Stimulated activated naive CD8-positive, alpha-beta T cell treated with anti-CD3 and anti-CD28 coated beads, Interleukin-15, Interleukin-2, amounts not matched to agents 100 U/mL and 50 U/mL, for 24 hours (primary cell): ENCODE measurements at places on chromosomes 12 and 14.

- DNase-seq, result no peak
These were observed 9.4 kb upstream of the WNT5B start for GRCh38 chr12:1619587-1619986.

DNA sequence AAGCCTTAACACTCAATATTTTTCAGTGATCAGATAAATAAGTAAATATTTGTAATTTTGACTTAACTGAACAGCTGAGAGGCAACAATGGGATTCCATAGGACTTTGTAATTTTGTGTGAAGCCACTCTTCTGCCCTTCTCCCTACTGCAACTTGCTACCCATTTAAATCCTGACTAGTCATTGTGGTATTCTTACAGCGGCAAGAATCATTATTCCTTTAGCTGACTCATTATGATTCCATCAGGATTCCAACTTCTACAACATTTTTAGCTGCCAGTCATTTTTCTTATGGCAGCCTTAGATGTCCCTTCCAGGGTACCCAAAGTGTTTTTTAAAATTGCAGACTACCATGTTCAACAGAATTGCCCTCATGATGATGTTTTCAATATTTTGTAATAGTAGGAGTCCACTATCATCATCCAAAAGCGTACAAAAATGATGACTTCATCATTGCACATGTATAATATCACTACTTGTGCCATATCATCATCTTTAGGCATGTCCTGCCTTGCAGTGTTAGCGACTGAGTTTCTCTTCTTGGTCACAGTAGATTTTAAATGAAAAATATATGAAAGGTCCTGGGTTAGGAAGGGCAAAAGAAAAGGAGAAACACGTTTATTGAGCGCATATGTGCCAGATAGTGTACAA, 5.1 kb upstream of the MAGOHB start:
- DNase-seq, result no peak

DNA sequence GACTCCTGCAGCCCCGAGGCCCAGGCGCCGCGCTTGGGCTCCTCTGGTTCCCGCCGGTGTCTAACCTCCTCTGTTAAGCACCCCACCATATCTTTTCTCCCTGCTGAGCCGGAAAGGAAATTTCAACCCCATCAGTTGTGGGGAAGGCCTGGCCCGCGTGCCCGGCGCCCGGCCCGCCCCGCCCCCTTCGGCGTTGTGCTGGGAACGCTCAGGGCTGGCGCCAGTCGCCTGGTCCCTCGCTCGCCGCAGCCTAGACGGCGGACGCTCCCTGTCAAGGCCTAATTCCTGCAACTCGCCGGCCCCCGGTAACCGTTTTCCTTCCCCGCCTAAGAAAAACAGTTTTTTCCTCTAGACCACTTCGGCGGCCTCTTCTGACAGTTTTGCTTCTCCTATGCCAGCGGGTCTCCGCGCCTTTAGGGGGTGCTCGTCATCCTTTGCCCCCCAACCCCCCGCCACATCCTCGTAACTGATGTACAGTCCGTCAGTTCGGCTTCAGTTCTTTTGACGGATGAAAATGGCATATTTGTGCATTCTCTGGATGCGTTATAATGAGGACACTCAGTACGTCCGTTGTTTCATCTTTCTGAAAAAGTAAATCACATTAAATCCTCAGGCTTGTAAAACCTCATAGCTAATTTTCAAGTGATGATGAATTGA, 506 bp upstream of the NAP1L1 start:
- DNase-seq, result no peak

GRCh38 chr12:66963901-66964300, 285.0 kb upstream of the GRIP1 start:
- no peak for DNase-seq

GRCh38 chr14:63662776-63663175, 21.1 kb upstream of the WDR89 start:
- no peak for DNase-seq

GRCh38 chr12:129902371-129903091, 1.3 kb downstream of the TMEM132D start:
- no peak for DNase-seq

GRCh38 chr12:132006056-132006680, 56.4 kb downstream of the EP400 start:
- no peak for DNase-seq

DNA sequence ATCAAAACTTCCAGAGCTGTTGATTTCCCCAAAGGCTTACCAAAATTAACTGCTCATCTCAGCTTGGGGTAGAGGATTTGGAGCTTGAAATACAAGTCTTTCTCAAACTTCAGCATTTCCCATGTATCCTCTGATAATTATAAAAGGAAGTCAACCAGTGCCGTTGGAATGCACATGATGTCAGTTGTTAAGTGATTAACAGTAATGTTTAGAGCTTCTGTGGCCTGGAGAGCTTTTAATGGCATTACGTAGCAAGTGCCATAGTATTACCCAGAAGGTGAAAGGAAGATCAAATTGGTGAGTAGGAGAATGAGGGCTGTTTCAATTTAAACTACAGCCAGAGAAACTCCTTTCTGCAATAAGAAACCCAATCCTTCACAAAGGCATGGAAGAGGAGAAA, 62.5 kb upstream of the PTPRR start:
- no peak for DNase-seq

DNA sequence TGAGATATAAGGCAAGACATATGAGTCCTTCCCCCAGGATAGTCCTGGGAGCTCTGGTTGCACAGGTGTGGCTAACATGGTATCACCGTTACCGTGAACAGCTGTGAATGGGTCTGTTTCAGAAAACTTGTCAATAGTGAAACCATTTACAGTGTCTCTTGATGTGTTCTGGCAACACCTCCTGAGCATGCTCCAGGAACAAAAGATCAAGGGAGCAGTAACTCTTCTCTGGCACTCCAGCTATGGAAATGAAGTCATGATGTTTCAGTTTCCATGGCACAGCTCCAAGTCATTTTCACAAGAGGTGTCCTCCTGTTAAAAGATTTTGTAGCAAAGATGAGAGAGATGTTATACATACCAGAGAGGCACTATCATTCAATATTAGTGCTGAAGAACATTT, 253.7 kb downstream of the SNAPC1 start:
- DNase-seq, result no peak

DNA sequence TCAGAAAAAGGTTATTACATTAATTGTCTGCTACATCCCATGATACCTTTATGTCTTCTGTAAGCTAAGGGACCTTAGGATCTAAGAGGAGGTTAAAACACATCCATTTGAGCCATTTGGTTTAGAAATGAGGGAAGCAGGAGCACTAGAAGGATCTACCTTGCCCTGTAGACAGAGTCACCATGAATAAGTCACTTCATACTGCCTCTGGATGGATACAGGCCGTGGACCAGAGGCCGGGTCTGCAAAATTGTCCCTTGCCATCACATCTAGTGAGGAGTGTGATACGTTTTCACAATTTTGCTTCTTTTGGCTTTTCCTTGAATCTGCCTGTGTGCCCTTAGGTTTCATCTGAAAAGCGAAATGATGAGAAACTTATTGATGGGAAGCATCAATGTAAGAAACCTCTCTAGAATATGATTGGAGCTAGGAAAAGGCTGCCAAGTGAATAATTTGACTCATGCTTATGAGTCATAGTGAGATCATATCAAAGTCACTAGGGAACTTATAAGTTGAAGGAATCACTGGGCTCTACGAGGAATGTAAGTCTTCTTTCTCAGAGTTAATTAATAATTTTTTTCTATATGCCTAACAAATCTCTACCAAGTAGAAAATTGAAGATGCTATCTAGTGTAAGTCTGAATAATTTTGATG, 10.8 kb downstream of the GLRX5 start:
- DNase-seq, result no peak

- no peak for DNase-seq
These were observed 53.6 kb downstream of the BRMS1L start for GRCh38 chr14:35879654-35880249.

DNA sequence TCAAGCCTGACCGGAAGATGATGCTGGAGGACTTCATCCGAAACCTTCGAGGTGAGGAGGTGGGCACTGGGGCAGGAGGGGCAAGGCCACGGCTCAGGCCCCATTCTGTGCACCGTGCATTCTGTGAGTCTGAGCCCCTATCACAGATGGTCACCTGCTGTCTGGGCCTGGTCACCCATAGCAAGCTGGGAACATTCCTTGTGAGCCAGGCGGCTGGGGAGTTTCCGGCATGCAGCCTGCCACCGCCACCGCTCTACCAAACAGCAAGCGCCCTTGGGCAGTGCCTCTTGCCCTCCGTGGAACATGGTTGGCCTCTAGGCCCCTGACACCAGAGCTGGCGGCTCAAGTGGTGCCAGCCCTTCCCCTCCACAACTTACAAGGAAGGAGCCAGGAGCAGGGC, 56.3 kb downstream of the SLC6A12 start:
- no peak for DNase-seq

DNA sequence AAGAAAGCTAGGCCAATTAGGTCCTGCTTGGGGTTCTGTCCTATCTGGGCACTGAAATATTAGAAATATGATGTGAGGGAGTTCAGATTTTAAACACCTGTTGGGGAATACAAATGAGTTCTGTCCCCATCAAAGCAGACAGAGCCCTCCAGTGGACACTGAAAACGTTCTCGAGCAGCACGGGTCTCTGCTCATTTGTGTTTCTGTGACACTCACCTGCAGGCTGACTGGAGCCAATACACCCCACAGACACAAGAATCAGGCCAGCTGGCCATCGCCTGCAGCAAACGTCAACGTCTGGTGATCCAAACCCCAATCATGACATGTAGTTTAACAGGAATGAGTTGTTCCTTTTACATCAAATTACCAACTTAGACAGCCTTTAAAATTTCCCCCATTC, 493.4 kb upstream of the TMEM132C start:
- no peak for DNase-seq

GRCh38 chr12:53378222-53378621, 1.8 kb upstream of the SP1 start:
- no peak for DNase-seq

DNA sequence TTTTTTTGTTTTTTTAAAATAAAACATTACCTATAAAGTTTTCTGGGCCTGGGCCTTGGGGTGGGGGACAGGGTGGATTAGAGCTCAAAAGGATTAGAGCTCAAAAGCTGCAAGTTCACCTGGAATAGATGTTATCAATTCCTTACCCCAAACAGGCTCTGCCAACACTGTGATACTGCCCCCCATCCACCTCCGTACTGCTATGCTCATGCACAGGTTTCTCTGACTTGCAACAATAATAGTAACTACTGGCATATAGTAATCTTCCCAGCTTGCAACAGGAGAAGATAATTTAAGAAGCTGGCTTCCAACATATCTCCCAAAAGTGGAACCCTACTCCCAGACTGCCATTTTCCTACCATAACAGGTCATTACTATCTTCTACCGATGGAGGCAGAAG, 51.3 kb upstream of the SLCO1C1 start:
- DNase-seq, result no peak

DNA sequence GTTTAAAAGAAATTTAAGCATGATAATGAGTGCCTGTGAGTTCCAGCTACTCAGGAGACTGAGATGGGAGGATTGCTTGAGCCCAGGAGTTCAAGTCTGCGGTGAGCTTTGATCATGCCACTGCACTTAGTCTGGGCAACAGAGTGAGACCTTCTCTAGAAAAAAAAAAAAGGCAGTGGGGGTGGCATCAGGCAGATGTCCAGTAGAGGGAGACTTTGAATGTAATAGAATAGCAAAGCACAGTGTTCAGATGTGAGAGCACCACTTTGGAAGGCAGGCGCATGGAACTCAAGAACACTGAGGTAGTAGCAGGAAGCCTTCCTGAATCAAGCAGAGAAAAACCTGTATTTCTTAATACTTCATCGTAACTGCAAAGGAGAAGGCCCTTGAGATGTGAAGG, 394.5 kb upstream of the GARIN6 start:
- no peak for DNase-seq

- DNase-seq, result no peak
These were observed 11.5 kb downstream of the RIMKLB start for GRCh38 chr12:8709124-8709830.
